ENCODE measurements at places on chromosomes 7 and 10. TPM values are rescaled to one million over a fixed set of nuclear protein-coding genes. Genes with fewer than 3 reads are reported as not detected.

DNA sequence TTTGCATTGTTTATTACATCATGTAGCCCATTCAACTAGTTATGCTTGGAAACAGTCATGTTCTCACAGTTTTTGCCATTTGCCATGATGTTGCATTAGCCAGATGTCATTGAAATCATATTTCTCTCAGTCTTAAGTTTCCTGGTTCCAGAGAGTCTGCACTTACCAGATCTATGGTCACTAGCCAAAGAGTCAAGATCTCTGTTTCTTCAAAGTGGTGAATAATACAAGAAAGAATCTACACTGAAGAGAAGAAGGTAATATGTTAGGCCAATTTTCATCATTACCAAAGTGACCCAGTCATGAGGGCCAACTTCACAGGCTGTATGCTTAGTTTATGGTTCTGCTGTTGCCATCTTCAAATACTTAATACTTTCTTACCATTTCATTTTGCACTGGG lies 89.0 kb upstream of the PHYHIPL start:
- no peaks in the 10 kb centered on the region for H3K27me3 ChIP-seq
- H3K4me3 ChIP-seq: no peak overlapping the region
- no peak for DNase-seq
- no peak overlapping the region for H3K27ac ChIP-seq
- H3K4me1 ChIP-seq: no peaks in the 10 kb centered on the region

GRCh38 chr10:100651916-100652315 lies 93.5 kb upstream of the PAX2 start:
- H3K27me3 ChIP-seq: peaks cover 54% of the 10 kb centered on the region
- peaks cover 22% of the 10 kb centered on the region for H3K4me1 ChIP-seq
- DNase-seq: no peak
- H3K27ac ChIP-seq: no peak overlapping the region
- no peaks in the 10 kb centered on the region for H3K36me3 ChIP-seq

- H3K4me3 ChIP-seq: peak overlapping the region; percentile 58
- H3K4me1 ChIP-seq: peaks cover 7% of the 10 kb centered on the region
- no peaks in the 10 kb centered on the region for H3K36me3 ChIP-seq
- H3K27me3 ChIP-seq: peaks cover 24% of the 10 kb centered on the region
- H3K27ac ChIP-seq: no peak overlapping the region
Observed at GRCh38 chr7:115477193-115477651, 553.3 kb downstream of the TFEC start.

DNA sequence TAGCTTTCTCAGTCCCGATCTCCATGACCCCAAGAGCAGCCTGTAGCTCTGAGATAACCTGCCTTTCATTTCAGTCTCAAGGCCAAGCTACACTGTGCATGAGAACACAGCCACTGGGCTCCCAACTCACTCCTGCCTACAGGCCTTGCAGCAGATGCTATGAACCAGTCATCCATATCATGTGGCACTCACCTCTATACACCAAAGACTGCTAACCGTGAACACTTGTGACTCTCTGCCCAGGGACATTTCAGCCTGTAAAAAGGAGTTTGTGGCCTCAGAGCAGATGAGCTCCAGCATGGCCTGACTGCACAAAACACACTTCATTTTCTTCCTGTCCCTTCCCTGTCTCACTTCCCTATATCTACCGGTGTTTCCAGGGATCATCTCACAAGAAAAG lies 56.9 kb upstream of the NPY start:
- no peak overlapping the region for H3K27ac ChIP-seq
- no peak for DNase-seq
- H3K4me3 ChIP-seq: no peak overlapping the region
- H3K4me1 ChIP-seq: peaks cover 16% of the 10 kb centered on the region

DNA sequence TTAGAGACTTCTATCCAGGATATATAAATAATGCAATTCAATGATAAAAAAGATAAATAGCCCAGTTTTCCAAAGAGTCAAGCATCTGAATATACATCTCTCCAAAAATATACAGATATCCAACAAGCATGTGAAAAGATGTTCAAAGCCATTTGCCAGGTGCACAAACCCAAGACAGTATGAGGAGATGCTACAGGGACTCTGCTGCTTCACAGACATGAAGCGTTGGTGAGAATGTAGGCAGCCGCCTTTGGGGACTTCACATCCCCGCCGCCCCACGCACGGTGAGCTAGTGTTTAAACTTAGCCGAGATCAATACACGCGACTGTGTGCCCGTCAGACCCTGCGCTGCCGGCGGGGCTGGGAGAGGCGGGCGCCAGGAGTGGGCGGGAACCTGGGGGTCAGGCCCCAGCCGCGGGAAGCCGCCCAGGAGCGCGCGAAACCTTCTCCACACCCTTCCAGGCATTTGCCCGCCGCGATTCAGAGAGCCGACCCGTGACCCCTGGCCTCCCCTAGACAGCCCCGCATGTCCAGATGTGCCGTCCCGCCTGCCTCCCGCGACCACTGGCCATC lies 927 bp upstream of the ALOX5 start:
- no peaks in the 10 kb centered on the region for H3K36me3 ChIP-seq
- H3K27me3 ChIP-seq: peaks cover 38% of the 10 kb centered on the region
- peak; percentile 51 for DNase-seq
- no peak overlapping the region for H3K27ac ChIP-seq

GRCh38 chr7:133709036-133709880 lies 417.9 kb upstream of the LRGUK start:
- H3K27ac ChIP-seq: no peak overlapping the region
- no peak for DNase-seq
- no peaks in the 10 kb centered on the region for H3K4me1 ChIP-seq
- no peaks in the 10 kb centered on the region for H3K36me3 ChIP-seq
- H3K4me3 ChIP-seq: no peak overlapping the region

- H3K27me3 ChIP-seq: no peaks in the 10 kb centered on the region
- H3K27ac ChIP-seq: no peak within 1 kb of the TSS
- H3K36me3 ChIP-seq: no peaks in the 10 kb centered on the region
- H3K4me3 ChIP-seq: peak within 1 kb of the TSS; percentile 67
- peak; percentile 89 for DNase-seq
Observed at GRCh38 chr10:15088428-15089261, at the start of gene ACBD7. Gene ACBD7 (minus strand): TSS chr10:15088776. CDS start chr10:15088728, 48 bp downstream.

- no peak for DNase-seq
- no peaks in the 10 kb centered on the region for H3K4me1 ChIP-seq
- no peaks in the 10 kb centered on the region for H3K36me3 ChIP-seq
- no peaks in the 10 kb centered on the region for H3K27me3 ChIP-seq
- no peak overlapping the region for H3K27ac ChIP-seq
Observed at GRCh38 chr10:106772957-106773356, 391.5 kb downstream of the SORCS1 start.

DNA sequence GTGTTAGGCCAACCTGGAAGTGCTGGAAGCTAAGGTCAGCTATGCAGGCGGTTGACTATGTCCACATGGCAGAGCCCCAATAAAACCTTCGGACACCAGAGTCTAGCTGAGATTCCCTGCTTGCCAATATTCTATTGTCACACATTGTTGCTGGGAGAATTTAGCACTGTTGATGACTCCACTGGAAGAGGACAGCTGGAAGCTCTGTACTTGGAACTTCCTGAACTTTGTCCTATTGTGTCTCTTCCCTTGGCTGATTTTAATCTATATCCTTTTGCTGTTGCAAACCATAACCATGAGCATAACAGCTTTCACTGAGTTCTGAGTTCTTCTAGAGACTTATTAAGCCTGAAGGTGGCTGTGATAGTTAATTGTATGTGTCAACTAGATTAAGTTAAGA lies 12.0 kb downstream of the XRCC2 start:
- peaks cover 2% of the 10 kb centered on the region for H3K4me1 ChIP-seq
- DNase-seq: no peak
- H3K27me3 ChIP-seq: no peaks in the 10 kb centered on the region
- no peak overlapping the region for H3K27ac ChIP-seq
- peaks cover 58% of the 10 kb centered on the region for H3K36me3 ChIP-seq

- no peak overlapping the region for H3K4me3 ChIP-seq
- no peak for DNase-seq
- peaks cover 50% of the 10 kb centered on the region for H3K36me3 ChIP-seq
- no peak overlapping the region for H3K27ac ChIP-seq
Observed at GRCh38 chr10:101672536-101672935, 22.4 kb downstream of the FBXW4 start.

NAT16 gene
- not detected for total RNA-seq

MIOS gene
- total RNA-seq: 67.3 TPM

All from activated CD8-positive, alpha-beta T cell treated with anti-CD3 and anti-CD28 coated beads for 36 hours (primary cell).